ENCODE measurements at places on chromosomes 5 and 9.

GRCh38 chr5:74126294-74126693 is 500.3 kb downstream of the ARHGEF28 start:
- DNase-seq: no peak

DNA sequence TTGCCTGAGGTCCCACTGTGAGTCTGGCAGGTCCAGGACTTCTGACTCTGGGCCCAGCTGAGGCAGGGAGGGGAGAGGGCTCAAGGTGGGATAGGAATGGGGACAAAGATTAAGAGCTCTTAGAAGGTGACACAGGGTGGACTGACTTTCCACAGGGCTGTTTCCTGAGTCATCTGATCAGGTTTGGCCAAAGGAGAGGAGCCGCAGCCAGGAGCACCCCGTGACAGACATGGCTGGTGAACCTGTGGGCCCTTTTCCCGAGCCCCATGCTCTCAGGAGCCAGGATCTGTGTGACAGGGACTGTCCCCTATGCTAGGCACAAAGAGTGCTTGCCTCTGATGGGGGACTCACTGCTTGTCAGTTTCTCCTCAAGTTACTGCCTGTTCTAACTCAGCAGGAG is 37.8 kb downstream of the COL27A1 start:
- no peak for DNase-seq

DNA sequence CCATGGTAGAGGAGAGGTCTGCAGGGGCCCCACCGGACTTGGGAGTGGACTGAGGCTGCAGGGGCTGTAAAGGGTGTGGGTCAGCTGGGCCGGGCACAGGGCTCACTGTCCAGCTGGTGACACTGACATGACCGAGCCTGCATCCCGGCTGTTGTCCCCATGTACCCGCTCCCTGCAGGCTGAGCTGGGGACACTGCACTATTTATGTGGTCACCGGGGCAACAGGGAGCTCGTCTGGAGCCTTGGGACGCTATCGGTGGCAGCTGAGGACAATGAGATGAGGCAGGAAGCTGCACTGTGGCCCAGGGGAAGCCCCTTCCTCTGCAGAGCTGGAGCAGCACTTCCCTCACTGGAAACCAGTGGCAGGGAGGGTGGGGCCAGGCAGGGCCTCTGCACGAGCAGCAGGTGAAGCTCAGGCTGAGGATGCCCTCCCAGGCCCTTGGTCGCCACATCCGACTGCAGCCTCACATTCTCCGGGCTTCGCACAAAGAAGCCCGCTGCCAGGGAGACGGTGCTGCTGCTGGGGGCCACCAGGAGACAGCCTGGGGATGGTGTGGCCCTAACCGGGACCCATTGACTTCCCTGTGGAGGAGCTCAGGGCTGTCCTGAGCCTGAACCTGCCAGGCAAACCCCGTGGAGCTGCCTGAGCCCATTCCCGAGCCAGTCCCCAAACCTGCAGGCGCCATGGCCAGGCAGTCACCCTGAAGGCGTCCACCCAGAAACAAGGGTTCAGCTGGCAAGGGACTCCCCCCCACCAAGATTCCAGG is 26.4 kb downstream of the ZDHHC11B start:
- no peak for DNase-seq

- no peak for DNase-seq
Observed at GRCh38 chr5:126499853-126500342, 76.7 kb downstream of the GRAMD2B start.

DNA sequence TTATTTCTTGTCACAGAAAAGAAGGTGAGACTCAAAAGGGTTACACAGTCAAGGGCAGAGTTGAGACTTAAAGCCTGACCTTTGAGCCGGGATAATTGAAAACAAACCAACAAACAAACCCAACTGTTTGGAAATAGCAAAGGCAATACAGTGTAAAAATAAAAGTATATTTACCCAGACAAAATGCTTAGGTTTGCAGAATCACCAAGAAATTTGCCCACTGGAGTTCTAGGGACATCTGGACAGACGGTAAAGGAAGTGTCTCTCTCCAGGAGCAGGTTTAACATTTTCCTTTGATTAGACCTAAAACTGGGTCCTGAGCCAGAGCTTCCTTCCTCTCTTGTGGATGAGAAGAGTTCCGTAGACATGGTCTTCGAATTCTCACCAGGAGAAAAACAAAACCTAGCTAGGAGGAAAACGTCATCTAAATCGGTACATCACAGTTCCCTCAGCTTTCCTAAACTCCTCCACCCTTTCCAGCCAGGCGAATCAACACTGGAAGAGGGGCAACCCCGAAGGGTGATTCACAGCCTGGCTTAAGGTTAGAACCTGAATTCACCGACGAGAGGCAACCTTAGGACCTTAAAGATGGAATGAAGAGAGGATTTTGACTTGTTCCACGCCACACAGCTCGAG is 673 bp downstream of the CDC25C start:
- DNase-seq: no peak

DNA sequence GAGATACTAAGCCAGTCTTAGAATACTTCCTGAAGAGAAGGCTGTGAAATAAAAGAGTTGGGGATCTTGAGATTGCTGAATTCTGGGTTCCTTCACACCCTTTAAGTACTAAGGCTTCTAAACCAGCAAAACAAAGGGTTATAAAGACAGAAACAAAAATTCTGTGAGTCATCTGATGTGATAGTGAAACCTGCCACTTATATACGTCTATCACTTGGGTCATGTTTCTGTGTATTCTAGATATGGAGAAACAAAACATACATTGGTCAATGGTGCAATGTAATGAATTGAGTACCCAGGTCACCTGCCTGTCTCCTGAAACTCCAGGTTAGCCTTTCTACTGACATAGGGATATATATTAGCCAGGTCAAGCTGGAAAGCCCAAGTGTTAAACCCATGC is 319.3 kb upstream of the GRAMD2B start:
- no peak for DNase-seq

GRCh38 chr9:110809038-110809595 is 140.5 kb downstream of the MUSK start:
- no peak for DNase-seq

DNA sequence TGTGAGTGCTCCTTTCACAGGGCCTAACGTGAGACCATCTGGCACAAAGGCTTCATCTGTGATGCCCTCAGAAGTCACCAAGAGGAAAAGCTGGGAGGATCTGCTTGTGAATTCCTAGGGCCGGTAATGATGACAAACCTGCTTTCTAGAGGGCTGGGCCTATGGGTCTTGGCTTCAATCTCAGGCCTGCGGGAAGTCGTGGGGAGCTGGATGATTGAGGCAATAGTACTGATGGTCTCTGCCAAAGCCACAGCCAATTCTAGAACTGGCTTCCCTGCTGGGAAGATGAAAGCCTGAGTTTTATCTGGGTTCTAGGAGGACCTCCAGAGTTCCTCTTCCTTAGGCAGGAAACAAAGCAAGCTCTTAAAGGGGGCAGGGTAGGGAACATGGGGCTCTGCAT is 102.7 kb downstream of the TMEM215 start:
- no peak for DNase-seq

GRCh38 chr5:166639151-166639550 is 1652.3 kb upstream of the WWC1 start:
- DNase-seq: no peak

GRCh38 chr5:134527156-134527960 is 1.9 kb downstream of the JADE2 start:
- DNase-seq: peak; percentile 73

DNA sequence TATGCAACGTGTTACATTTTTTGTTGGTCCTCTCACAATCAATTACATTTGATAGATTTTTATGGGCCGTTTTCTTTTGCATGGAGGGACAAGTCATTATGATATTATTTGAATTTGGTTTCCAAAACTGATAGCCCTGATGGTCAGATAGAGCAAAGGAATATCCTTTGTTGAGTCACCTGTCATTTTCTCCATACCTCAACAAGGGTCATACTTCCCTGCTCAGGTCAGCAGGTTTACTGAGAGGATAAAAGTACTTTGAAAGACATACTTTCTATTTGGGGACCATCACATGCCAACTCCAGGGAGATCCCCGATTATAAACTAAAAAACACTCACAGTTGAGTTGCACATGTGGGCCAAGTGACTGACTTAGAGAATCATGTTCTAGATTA is 132.9 kb downstream of the SUSD1 start:
- DNase-seq: no peak

GRCh38 chr5:39696672-39697398 is 272.1 kb upstream of the DAB2 start:
- no peak for DNase-seq

GRCh38 chr5:93582677-93583438 is at the start of gene NR2F1:
Gene NR2F1, plus strand, starts transcription at chr5:93583222. Its CDS starts 1,802 bp downstream, at chr5:93585024.
- peak; percentile 87 for DNase-seq

DNA sequence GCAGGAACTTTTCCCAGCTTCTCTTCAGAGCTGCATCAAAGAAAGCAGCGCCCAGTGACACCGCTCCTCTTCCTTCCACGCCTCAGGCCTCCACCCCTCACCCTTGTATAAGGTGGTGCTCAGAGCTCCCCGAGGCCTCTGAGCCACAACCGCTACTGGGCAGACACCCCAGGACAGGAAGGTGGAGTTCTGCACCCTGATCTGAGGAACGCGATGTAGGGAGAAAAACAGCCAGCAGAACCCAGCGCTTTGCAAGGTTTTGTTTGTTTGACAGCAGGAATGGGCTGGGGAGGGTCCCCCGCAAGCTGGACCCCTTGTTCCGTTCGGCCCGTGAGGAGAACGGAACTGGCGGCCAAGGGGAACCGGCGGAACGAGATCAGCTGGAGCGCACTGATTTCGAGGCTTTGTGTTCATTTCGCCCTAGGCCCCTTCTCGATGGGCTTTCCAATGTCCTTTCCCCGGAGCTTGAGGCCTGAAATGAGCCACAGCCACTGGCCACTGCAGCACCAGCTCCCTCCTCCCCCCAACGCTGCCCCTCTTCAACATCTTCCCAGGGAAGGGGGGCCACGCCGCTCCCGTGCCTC is 4.1 kb downstream of the EDF1 start:
- no peak for DNase-seq

Measured in HS-5 (cell line).